Stimulated activated CD8-positive, alpha-beta memory T cell treated with anti-CD3 and anti-CD28 coated beads, Interleukin-7, amount 100 ng/mL, for 24 hours (primary cell): ENCODE measurements at places on chromosomes 2 and 18.

DNA sequence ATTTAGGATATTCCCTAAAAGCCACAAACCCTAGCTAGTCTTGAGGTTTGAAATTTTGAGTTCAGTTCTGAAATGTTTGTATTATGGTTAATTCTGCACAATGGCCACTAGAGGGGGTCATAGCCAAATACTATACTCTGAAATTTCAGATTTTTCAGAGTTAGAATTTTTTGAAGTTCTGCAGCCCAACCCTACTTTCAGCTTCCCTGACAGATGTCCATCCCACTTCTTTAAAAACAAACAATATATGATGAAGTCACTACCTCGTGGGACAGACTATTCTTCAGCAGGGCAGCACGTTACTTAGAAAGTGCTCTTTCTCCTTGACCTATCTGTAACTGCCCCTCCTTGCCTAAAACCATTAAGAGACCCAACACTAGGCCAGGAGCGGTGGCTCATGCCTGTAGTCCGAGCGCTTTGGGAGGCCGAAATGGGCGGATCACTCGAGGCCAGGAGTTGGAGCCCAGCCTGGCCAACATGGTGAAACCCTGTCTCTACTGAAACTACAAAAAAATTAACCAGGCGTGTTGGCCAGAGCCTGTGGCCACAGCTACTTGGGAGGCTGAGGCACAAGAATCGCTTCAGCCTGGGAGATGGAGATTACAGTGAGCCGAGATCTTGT lies 48.2 kb upstream of the PAPOLG start:
- no peak for DNase-seq

DNA sequence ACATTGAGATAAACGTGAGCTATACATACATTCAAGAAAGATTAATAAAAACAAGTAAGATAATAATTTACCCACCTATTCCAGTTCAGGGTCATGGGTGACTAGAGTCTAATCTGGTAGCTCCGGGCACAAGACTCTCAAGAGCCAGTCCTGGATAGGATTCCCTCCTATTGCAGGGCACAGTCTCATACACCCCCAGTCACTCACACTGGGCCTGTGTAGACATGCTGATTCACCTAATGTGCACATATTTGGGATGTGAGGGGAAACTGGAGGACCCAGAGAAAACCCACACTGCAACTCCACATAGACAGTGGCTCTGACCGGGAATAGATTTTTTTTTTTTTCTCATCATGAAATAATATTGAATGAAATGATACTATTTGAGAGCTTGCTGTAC lies 81.5 kb upstream of the THUMPD2 start:
- no peak for DNase-seq

- DNase-seq: no peak
These were observed 14.2 kb downstream of the GAREM2 start for GRCh38 chr2:26187114-26187513.

DNA sequence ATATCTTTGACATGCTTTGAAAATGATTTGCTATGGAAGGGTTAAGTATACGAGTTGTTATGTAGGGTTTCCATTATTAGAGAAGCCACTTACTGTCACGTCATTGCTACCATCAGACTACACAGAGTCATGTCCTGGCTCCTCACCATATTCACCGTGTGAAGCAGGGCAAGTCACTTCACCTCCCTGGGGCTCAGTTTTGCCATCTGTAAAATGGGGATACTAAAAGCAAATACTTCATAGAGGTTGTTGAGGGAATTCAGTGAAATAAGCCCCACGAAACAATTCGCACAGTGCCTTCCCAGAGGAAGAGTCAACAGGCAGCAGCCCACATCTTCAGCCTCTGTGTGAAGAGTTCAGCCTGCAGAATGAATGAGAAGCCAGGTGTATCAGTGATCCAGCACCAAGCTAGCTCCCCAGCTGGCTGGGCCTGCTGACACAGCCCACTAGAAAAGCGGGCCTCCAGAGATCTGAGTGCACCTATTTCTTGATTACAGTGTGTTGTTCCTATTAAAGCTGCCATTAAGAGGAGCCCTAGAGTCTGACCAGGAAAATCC lies 3.4 kb downstream of the DIPK1C start:
- DNase-seq: no peak

- no peak for DNase-seq
These were observed 35.6 kb downstream of the SLC25A12 start for GRCh38 chr2:171858397-171858958.

DNA sequence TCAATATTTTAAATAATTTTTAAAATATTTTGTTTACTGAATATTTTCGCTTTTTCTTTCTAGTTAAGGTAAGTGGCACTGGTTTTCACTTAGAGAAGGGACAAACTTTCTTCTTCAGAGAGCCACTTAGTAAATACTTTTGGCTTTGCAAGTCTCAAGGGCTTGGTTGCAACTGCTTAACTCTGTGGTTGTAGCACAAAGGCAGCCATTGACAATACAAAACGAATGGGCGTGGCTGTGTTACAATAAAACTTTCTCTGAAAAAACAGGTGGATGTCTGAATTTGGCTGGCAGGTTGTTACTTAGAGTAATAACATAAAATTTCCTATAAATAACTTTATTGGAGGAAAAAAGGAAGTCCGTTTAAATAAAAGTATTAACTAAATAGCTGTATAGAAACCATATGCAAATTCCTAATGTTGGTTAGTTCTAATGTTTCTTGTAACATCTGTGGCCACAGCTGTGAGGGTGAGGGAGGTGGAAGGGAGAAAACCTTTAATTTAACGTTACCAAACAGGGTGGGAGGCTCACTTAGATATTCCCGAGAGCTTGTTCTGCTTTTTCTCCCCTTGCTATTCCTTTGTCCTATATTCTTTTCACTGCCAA lies 62.4 kb upstream of the TNP1 start:
- DNase-seq: no peak

- DNase-seq: no peak
These were observed 86.6 kb downstream of the MARCO start for GRCh38 chr2:119028327-119029174.

GRCh38 chr2:204670124-204670523 lies 124.8 kb downstream of the PARD3B start:
- DNase-seq: no peak

GRCh38 chr2:238285653-238286082 lies 2.7 kb downstream of the PER2 start:
- no peak for DNase-seq

GRCh38 chr2:97688062-97688827 lies 18.7 kb downstream of the C2orf92 start:
- no peak for DNase-seq

- no peak for DNase-seq
These were observed 654.8 kb downstream of the SLC4A3 start for GRCh38 chr2:220282236-220282635.

- DNase-seq: no peak
These were observed 332.5 kb downstream of the PID1 start for GRCh38 chr2:228938629-228939028.

- no peak for DNase-seq
These were observed 7.1 kb downstream of the ST8SIA3 start for GRCh38 chr18:57359433-57359832.

GRCh38 chr2:136281281-136282114 lies 163.5 kb upstream of the CXCR4 start:
- no peak for DNase-seq

GRCh38 chr2:138827426-138828054 lies 47.4 kb upstream of the NXPH2 start:
- no peak for DNase-seq

GRCh38 chr2:141767691-141768090 lies 363.1 kb downstream of the LRP1B start:
- no peak for DNase-seq
